ENCODE measurements at places on chromosomes 4 and X.

DNA sequence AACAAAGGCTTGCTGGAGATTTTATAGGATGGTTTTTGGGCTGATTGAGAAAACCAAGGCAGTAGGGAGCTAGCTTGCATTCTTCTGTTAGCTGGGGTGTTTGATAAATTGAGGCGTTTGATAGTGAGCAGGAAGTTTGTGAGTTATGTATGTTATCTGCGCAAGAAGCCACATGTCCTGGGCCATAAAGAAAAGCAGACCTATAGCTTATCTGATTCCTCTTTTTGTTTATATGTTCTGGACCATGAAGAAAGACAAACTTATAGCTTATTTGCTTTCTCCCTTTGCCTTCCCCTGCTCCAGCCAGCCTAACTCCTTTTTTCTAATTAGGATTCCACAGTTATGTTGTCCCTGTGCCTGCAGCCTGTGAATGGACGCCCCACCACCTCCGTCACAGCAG is 9.2 kb downstream of the HNRNPH2 start:
- DNase-seq = no peak

DNA sequence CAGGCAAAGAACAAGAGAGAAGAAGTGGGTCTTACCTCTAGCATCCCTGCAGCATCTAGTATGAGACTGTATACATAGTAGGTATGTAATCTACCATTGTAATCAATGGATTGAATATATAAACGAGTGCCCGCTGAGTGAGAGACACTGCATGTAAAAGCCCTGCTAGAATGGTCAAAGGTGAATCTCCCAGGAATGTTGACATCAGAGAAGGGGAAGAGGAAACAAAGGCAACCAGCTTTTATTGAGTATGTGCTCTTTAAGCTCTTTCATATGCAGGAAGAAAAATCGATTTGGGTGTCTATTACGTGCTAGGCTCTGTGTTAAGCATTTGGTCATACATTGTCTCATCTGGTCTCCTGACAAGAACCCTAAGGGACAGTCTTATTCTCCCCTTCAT is 91.9 kb upstream of the KLHL13 start:
- DNase-seq = no peak

- DNase-seq = no peak
These were observed 75.3 kb upstream of the FTHL17 start for GRCh38 chrX:31147175-31147574.

GRCh38 chr4:129176864-129177263 is 80.9 kb downstream of the C4orf33 start:
- DNase-seq = no peak

GRCh38 chr4:169151671-169152070 is 119.1 kb downstream of the SH3RF1 start:
- no peak for DNase-seq

- DNase-seq = no peak
These were observed 50.0 kb downstream of the C4orf46 start for GRCh38 chr4:158621729-158622128.

GRCh38 chr4:139798456-139798855 is 132.8 kb downstream of the MGST2 start:
- no peak for DNase-seq

DNA sequence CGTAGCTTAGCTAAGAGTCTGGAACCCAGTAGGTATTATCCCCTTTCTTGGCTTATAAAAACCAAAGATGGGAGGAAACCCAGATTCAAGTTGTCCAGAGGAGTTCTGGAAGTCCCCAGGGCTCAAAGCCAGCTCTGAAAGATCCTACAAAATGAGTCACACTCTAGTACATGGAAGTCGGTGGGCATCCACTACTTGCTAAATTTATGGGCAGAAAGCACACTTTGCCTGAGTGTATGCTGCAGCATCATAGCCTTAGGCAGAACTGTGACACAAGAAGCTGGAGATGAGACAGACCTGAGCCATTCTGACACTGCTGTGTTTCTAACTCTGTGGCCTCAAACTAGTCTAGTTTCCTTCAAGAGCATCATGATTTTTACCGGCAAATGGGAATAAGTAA is 429.3 kb downstream of the AFF2 start:
- no peak for DNase-seq

DNA sequence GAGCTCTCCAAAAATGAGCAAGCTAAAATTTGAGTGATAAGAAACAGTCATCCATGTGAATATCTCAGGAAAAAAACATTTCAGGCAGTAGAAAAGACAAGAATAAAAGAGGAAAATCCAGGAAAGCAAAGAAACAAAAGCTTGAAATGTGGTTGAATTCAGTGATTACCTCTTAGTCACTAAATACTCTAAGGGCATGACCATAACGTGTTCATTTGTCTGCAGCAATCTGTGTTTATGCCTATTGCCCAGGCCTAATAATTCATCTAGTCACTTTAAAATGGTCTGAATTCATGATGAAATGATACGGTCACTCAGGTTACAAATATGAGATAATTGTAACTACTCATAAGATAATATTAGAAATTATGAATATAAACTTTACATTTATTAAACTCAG is 837.9 kb downstream of the STPG2 start:
- no peak for DNase-seq

GRCh38 chr4:186105647-186106321 is 1.3 kb downstream of the FAM149A start:
- DNase-seq = no peak

- no peak for DNase-seq
These were observed 77.8 kb upstream of the STIM2 start for GRCh38 chr4:26782830-26783202.

GRCh38 chr4:155854582-155855226 is 11.4 kb downstream of the ASIC5 start:
- no peak for DNase-seq
